Smooth muscle cell of the coronary artery (primary cell): ENCODE measurements at places on chromosomes 3 and 15. TPM values are rescaled to one million over a fixed set of nuclear protein-coding genes. Genes with fewer than 3 reads are reported as not detected.

RAD51 gene
- 0.70 and 3.2 TPM in 2 replicates for total RNA-seq

CRELD1 gene
- total RNA-seq: 21.6 and 37.4 TPM in 2 replicates

FEM1B gene
- total RNA-seq: 35.0 and 106 TPM in 2 replicates

DAZL gene
- total RNA-seq: not detected in 2 replicates

C15orf62 gene
- under 0.01 TPM in 1 of 2 replicates, not detected in the other for total RNA-seq

KLHL40 gene
- not detected in 2 replicates for total RNA-seq

LARP6 gene
- total RNA-seq: 49.7 and 61.9 TPM in 2 replicates

LEKR1 gene
- total RNA-seq: 0.38 and 0.47 TPM in 2 replicates

NLGN1 gene
- total RNA-seq: 0.30 and 3.0 TPM in 2 replicates

RTF1 gene
- total RNA-seq: 8.0 and 13.9 TPM in 2 replicates

PIGZ gene
- total RNA-seq: 2.0 and 2.5 TPM in 2 replicates
